ENCODE measurements at places on chromosomes 11 and 22. TPM values are rescaled to one million over a fixed set of nuclear protein-coding genes. Genes with fewer than 3 reads are reported as not detected.

CDHR5 gene
- 0.04 TPM for total RNA-seq

- DNase-seq, result no peak
Measured at GRCh38 chr11:19912115-19912957, 199.7 kb downstream of the NAV2 start.

GRCh38 chr22:43004362-43005035 lies 10.4 kb downstream of the PACSIN2 start:
- no peak for DNase-seq

DNA sequence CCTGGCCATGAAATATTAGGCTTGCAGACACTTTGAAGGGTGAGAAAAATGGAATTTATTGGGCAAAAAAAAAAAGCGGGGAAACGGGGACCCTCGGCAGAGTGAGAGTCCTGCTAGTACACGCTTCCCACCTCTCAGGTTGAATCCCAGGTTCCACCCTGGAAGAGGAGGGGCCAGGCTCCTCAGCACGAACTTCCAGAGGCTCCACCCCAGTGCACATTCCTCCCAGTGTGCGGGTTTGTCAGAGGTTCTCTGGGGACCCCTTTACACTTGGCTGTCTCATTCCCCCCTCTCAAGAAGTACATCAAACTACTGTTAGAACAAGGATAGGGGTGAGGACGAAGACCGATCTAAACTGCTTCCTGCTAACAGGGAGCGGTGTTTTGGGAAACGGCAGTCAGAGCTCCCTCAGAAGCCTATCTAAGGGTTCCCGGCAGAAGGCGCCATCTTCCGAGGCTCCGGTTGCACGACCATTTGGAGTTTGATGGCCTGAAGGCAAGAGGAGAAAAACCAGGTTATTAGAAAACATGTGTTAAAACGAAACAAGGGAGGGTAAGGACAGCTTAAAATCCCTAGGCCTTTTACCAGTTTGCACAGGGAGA lies 27.5 kb downstream of the FOLR3 start:
- no peak for DNase-seq

RANGAP1 gene
- 47.3 TPM for total RNA-seq

CALCB gene
- 0.54 TPM for total RNA-seq

GRCh38 chr22:39947220-39948216 lies 12.7 kb upstream of the TMA7B start:
- DNase-seq, result no peak

DNA sequence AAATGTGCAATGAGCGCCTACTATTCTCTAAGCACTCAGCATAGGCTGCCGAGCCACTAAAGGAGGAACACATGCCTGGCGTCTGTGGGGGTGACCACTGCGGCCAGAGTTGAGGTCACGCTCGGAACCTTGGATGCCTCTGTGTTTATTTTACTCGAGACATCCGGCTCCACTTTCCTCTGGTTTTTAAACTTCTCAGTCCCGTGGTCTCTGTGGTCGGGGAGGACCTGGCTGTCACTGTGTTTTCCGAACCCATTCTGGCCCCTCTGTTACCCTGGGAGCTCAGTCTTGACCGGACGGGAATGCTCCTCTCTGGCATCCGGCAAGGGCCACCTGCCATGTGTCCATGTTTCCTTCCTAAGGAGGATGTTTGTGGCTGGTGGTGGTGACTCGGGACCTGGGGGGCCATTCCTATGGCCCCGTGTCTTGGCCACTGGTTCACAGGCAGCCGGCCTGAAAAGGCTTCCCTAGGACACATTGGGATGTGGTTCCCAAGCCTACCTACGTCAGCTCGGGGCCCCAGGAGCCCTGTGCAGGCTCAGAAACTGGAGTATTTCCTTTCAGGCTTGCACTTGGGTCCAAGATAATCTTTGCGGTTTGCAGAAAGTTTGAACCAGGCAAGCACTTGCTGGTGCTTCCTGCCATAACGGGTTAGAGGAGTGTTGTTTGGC lies 46.7 kb upstream of the PARVG start:
- DNase-seq, result no peak

MRGPRX4 gene
- not detected for total RNA-seq

C11orf16 gene
- total RNA-seq, result not detected

ZNHIT2 gene
- total RNA-seq, result 11.3 TPM

JAML gene
- 9.1 TPM for total RNA-seq

GRCh38 chr11:8793114-8793777 lies 110.7 kb downstream of the RPL27A start:
- no peak for DNase-seq

DNA sequence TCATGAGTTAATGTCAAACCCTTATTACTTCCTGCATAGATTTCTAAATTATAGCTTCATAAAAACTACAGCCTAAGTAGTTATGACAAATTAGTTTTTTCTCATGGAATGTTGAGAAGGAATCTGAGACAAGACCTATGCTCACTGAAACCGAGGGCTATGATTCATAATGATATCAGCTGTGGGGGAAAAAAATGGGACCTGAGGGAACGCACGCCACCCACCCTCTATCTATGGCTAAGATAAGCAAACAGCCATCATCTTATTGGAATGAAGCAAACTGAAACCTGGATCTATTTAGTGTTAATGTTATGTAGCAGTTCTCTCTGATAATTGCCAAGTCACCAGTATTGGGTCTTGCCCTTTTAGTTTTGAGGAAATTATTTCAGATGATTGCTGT lies 906.9 kb upstream of the RAG2 start:
- no peak for DNase-seq

GRCh38 chr11:72584293-72584938 lies 89.8 kb downstream of the PDE2A start:
- DNase-seq, result no peak

DNA sequence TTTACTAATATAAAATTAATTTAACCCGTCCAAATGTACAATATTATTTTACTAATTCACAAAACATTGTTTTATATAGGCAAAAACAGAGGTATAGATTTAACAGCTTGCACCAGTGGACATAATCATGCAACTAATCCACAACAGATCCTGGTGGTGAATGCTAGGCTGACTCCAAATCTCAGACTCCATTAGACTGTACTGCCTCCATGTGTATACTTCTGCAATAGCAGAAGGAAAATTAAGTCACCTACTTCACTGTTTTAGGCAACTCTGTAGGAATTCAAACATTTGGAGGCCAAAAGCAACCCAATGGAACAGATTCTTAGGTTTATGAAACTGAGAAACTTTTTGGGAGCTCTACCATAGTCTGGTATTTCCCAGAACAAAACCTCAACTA lies 30.0 kb upstream of the RAB39A start:
- DNase-seq, result peak; percentile 84

DNA sequence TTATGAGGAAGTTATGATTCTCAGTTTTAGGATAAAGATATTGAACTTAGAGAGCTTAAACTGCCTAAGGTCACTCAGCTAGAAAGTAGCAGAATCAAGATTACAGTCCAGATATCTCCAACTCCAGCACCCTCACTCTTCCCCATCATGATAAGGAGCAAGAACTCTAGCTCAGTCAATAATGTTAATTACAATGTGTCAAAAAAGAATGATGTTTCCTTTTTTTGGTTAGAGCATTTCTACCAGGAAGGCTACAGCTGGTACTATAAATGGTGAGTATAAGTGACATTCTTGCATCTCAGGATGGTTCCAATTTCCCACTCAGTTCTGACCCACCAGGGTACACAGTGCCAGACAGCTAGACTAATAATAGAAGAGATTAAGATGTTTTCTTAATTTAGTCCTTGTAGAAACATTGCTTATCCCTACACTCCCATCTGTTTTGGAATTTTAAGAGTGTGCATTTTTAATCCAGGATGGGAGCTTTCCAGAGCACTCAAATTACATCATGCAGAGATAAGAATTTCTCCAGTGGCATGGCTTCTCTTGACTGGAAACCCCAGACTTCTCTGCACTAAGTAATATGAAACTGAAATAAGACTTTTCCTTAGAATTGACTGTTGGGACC lies 21.6 kb upstream of the BBOX1 start:
- DNase-seq, result no peak

DNA sequence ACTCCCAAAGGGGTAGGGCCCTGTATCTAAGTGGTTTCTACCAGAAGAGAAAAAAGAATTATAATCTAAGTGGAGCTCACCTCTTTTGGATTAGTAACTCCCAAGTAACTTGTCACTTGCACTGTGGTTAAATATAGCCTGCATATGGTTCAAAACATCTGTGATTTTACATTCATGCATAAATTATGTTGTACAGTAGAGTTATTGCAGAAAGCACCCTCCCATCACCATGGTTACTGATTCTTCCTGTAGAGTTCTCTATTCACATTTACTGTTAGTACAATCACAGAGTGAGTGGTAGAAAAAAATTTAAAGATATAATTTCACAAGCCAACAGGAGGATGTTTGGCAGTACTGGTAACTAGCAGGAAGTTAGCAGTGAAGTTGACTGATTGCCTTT lies 80.4 kb downstream of the LRRC4C start:
- DNase-seq, result no peak

DNA sequence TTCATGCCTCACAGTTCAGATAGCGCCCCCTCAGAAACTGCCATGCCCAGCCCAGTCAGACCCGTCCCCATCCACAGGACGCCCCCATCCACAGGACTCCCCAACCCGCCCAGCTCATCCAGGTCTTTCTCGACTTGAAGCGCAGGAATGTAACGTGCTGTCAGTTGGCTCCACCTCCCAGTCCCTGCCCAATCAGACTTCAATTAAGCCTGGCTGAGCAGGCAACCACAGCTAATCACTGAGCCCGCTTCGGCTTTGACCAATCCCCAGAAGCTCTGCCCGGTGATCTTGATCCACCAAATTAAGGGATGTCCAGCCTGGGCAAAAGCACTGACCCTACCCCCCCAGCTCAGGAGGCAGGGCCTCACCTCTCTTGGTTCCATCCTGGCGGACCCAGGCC lies 10.5 kb upstream of the MFNG start:
- DNase-seq, result peak; percentile 74

GRCh38 chr11:67250059-67251043 lies 15.9 kb upstream of the GRK2 start:
- no peak for DNase-seq

DNA sequence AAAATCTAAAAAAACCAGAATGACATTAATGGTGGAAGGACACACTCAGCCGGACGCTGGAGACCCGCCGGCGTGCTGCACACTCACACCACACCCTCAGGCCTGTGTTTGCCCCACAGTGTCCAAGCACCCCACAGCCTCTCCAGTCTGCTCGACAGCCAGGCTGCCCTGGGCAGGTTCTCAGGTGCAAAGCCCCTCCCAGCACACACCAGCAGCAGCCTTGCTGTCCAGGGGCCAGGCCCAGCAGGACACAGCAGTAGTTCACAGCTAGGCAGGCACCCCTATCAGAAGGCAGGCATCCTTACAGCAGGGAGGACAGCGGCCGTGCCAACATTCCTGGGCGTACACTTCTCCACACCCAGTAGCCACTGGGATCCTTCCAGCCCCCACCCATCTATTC lies 1.7 kb upstream of the SLC25A1 start:
- no peak for DNase-seq

GRCh38 chr11:122123263-122123929 lies 7.4 kb upstream of the BLID start:
- DNase-seq, result no peak

TSSC4 gene
- 47.5 TPM for total RNA-seq

- DNase-seq, result no peak
Measured at GRCh38 chr11:69059985-69060384, 11.3 kb downstream of the TPCN2 start.

GRCh38 chr11:129721685-129722084 lies 94.0 kb upstream of the TMEM45B start:
- no peak for DNase-seq

DNA sequence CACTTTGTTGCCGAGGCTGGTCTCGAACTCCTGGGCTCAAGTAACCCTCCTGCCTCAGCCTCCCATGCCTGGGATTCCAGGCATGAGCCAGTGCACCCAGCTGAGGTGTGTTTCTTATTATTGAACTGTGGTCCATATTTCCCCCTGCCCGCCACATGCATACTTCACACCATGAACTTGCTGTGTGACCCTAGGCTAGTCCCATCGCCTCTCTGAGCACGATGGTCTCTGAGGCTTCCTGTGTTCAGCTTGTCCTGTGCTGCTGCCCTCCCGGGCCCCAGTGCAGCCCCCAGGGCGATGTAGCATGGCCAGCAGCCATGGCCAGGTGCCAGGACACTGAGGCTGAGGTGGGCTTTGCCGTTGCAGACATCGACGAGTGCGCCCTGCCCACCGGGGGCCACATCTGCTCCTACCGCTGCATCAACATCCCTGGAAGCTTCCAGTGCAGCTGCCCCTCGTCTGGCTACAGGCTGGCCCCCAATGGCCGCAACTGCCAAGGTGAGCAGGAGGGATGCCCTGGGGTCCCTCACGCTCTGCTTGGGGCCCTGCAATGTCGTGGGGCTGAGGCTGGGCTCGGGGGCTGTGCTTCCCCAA lies 45.7 kb downstream of the FBLN1 start:
- DNase-seq, result no peak

IL18 gene
- total RNA-seq, result not detected

HSPB2 gene
- not detected for total RNA-seq

PTPRCAP gene
- total RNA-seq, result 348 TPM

GRCh38 chr11:65113839-65114238 lies 2.2 kb downstream of the TM7SF2 start:
- no peak for DNase-seq
